Memory B cell (primary cell): ENCODE measurements at places on chromosomes 7 and 10.

- DNase-seq: no peak
These were observed 46.8 kb upstream of the CD36 start for GRCh38 chr7:80591654-80592053.

- peak; percentile 8 for DNase-seq
These were observed 30.0 kb downstream of the PRSS2 start for GRCh38 chr7:142800699-142801260.

GRCh38 chr10:126684171-126684745 lies 13.8 kb upstream of the C10orf90 start:
- no peak for DNase-seq

DNA sequence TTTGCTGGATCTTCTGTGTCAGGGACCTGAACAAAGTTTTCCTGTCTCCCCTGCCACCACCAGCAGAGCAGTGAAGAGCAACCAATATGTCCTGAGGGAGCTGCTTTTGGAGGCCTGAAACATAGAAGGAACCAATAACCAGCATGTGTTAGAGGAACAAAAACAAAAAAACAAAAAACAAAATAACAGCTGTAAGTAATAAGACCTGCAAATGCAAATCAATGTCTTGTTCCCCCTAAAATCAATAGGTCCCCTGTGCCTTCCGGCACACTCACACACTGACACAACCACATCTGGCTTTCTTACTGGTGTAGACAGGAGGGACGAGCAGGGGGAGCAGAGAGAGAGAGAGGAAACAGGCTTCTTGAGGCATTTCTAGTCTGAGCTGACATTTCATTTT lies 94.1 kb downstream of the NRG3 start:
- DNase-seq: no peak

- DNase-seq: peak; percentile 20
These were observed 110.7 kb downstream of the RALA start for GRCh38 chr7:39733881-39734632.

GRCh38 chr10:86711513-86712316 lies 43.4 kb downstream of the LDB3 start:
- peak; percentile 47 for DNase-seq

DNA sequence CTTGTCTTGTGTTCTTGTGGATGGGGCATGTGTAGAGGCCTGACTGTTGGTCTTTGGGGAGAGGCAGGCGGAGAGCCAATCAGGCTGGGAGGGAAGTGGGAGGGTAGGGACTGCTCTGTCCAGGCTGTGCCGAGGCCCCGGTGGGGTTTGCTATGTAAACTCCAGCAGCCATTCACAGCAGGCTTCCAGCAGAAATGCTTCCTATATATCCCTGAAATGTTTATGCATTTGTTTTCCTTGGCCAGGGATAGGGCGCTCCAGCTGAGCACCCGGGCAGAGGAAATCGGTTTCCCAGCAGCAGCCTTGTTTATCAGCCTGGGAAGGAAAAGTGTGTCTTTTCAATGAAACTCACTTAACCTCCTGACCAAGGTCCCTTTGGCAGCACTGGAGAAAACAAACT lies 18.3 kb upstream of the AQP1 start:
- DNase-seq: no peak

GRCh38 chr7:12378389-12378788 lies 25.3 kb downstream of the VWDE start:
- DNase-seq: no peak

DNA sequence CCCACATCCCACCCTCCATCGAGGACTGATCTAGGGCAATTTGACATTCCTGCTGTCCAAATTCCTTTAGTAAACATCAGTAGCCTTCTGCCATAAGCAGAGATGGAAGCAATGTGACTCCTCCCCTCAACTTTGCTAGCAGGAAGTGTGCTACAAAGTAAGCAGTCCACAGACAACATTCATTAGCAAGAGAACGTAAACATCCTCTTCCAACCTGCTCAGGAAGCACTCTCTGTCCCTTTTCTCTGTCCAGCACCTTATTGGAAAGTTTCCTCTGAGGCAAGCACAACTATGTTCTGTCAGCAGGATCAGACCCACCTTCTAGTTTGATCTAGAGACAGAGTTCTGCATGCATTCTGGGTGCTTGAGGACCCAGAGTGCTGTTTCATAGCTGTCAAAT lies 48.1 kb upstream of the LRGUK start:
- DNase-seq: no peak

DNA sequence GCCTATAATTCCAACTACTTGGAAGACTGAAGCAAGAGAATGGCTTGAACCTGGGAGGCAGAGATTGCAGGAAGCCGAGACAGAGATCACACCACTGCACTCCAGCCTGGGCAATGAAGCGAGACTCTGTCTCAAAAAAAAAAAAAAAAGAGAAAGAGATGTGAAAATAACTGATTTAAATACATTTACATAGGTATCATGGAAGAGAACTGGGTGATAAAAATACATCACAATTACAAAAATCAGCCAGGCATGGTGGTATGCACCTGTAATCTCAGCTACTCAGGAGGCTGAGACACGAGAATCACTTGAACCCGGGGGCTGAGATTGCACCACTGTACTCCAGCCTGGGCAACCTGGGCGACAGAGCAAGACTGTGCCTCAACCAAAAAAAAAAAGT lies 19.8 kb downstream of the NANOS1 start:
- DNase-seq: no peak

DNA sequence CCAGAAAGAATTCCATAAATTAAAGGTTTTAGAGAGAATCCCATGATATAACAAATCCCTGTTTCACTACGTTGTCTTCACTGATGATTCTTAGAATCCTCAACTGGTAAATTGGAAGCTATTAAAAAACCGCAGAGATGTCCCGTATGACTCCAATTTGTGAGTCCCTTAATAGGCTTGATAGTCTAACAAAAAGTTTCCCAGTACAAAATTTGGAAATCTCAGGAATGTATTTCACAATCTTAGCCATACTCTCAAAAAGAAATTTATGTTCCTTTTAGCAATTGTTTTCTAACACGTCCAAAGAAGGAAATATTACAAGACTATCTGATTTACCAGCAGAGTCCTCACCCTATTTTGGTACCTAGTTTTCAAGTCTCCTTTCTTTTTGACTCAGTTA lies 2.5 kb downstream of the TES start:
- DNase-seq: no peak

GRCh38 chr7:6636741-6637543 lies at the start of gene ZNF316:
Gene ZNF316 (plus strand): TSS chr7:6637318. CDS start chr7:6642410, 5,092 bp downstream.
- DNase-seq: peak; percentile 73

GRCh38 chr7:598899-599298 lies 79.3 kb upstream of the PDGFA start:
- no peak for DNase-seq

DNA sequence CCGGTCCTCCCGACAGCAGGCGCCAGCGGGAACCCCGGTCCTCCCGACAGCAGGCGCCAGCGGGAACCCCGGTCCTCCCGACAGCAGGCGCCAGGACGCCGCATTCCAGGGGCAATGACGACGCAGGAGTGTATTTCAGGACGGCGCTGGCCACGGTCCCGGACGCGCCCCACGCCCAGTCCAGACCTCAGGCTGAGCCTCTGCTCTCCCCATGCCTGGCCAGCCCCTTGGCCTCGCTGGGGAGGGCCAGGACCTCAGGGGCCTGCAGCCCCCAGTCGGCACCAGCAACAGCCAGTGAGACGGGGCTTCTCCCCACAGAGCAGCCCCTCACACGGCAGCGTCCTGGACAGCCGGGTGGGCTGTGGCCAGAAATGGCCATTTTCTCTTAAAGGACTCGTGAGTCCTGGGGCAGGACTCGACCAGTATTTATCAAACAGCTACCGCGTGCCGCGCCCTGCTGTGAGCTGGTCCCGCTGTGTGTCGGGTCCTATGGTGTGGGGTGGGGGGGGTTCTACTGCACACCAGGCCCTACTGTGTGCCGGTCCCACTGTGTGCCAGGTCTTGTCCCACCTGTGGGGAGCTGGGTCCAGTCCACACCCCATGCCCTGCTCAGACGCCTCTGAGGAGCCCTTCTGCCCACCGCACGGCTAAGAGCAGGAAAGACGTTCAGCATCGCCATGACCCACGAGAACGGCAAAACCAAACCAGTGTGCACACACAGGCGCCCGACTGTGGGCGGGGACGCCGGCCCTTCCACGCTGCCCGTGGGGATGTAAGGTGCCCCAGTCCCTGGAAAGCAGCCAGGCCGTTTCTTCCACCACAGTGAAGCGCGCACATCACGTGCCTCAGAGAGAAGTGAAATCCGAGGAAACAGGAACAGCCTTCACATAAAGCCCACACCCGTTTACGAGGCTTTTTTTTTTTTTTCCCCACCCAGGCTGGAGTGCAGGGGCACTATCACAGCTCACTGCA lies 33.3 kb downstream of the GET4 start:
- peak; percentile 58 for DNase-seq

DNA sequence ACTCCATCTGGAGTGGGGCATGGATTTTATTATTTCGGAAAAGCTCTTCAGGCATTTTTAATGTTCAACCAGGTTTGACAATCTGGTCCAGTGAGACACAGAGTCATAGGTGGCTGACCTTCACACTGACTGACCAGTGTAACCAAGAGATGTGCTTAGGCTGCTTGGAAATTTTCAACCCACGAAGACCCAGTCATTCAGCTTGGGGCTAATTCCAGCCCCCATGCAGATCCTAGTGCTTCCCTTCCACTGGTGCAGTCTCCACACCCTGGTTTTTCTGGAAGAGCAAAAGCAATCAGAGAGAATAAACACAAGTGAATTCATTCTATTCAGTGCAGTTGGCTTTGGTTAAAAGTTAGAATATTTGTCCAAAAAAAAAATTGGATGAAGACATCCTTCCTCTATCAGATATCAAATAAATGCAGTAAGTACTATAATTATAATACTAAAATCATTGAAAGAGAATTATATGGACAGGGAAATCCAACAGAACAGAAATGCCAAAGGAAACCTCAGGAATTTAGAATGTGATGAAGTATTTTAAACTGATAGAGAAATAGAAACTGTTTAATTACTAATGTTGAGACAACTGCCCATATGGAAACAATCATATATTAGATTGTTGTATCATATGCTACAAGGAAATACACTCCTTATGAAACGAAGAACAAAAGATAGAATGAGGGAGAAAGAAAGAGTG lies 178.0 kb downstream of the NPSR1 start:
- DNase-seq: no peak

DNA sequence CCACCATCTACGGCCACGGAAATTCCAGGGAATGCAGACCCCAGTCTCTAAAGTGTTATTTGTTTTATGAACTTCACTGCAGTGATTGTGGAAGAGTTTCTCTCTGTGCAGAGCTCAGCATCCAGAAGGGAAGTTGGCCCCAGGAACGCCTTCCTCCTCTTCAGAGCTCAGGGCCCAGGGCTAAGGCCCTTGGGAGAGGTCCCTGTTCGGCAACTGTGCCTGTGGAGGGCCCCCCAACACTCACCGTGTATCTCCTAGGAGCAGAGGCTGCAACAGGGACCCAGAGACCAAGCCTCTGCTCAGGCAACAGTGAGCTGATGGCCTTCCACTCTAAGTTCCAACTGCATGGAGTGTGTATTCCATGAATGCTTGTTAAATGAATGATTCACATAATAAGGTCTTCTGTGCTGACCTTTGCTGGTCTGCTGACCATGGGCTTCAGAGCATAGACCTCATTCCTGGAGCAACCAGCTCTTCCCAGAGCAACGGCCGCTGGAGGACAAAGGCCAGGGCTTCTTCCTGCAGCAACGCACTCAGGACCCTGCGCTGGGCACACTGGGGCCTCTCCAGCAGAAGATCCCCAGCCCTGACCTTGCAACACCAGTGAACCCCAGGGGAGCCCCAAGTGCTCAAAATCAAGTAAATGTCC lies 7.7 kb downstream of the DIP2C start:
- DNase-seq: no peak

DNA sequence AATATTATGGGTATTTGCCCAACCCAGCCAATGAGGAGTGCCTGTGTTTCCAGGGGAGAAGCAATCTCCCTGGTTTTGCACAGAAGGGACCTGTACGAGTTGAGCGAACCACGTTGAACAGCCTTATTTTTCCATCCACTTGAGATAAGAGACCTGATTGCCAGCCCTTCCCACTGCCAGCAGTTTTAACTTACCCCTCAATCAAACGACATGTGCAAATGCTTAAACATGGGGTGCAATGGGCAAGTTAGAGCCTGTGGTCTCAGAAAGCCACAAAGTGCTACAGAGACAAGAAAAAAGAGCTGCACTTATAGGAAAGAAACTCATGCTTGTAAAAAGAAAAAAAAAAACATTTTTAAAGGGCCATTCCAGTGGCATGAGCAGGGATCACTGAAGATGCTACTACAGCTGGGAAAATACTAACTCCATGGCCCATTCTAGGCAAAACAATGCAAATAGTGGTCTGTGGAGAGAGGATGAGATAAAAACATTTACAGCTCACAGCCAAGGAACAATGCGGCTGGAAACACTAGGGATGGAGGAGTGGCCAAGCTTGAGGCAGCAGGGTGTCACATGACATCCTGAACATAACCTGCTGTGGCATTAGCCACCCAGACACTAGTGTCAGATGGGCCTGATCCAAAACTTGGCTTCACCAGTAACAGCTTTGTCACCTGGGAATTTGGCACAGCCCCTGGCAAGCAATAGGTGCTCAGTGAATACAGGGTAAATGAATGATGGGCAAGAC lies 162.8 kb downstream of the ELMO1 start:
- no peak for DNase-seq

GRCh38 chr7:138886501-138886917 lies 88.5 kb upstream of the ATP6V0A4 start:
- peak; percentile 52 for DNase-seq

- DNase-seq: no peak
These were observed 37.0 kb downstream of the CHCHD3 start for GRCh38 chr7:133044722-133045473.

- no peak for DNase-seq
These were observed 89.0 kb downstream of the AMPH start for GRCh38 chr7:38542156-38542555.
